C1 segment of cervical spinal cord (tissue), 14 donors: ENCODE measurements at places on chromosomes 2 and 18.

DNA sequence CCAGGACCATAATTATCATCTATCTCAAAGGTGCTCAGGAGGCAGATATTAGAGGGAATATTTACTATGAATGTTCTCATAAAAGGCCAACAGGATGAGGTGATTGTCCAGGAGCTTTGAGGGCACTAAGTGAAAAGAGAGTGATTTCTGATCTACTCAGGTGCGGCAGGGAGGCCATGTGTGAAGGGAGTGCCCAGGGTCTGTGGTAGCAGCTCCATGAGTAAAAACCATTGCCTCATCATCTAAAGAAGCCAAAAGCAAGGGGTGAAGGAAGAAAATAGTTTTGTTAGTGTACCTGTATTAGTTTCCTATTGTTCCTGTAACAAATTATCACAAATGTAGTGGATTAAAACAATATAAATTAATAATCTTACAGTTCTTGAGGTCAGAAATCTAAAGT, 22.5 kb downstream of the RND3 start:
- DNase-seq, result no peak

DNA sequence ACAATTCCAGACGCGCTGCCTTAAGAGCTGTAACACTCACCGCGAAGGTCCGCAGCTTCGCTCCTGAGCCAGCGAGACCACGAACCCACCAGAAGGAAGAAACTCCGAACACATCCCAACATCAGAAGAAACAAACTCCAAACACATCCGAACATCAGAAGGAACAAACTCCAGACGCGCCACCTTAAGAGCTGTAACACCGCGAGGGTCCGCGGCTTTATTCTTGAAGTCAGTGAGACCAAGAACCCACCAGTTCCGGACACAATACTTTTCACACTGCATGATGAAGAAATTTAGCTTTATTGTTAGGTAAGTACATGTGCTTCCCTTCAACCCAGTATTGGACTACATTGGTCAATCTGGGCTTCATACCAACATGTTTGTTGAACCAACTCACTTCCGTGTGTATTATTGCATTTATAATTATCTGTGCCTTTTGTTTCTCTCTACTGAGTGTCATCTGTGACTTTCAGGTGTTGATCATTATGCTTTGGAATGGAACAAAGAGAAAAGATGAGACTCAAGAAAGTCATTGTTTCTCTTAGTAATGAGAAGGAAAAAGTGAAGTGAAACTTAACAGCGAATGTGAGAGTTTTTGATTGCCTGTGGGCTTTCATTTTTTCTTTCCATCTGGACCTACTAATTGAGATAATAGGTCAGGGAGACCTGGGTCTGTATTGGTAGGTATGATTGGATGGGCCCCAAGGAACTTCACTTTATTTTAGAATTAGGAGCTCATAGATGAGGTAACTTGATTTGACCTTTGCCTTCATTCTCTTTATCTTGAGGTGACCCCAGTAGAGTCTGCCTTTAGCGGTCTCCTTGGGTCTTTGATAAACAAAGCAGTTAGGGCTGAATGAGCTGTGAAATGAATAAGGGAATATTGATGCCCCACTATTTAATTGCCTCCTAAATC, 76.1 kb upstream of the CAVIN2 start:
- no peak for DNase-seq

- DNase-seq, result no peak
Measured at GRCh38 chr2:46308081-46308480, 10.9 kb downstream of the EPAS1 start.

DNA sequence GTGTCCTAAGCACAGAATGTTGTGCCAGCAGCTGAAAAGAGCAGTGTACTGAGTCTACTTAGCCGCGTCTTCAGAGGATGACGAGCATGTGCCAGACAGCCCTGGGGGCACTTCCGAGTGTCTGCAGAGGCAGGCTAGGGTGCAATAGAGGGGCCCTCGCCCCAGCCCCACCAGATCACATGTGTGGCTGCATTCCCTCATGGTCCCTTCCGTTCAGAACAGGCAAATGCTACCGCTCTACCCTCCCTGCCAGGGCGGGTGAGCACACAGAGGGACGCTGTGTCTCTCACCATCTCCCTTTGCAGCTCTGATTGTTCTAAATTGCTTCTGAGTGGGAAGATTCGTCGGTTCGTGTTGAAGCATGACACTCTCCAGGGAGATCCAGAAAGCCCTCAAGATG, 212.2 kb upstream of the RAB12 start:
- DNase-seq, result no peak

- DNase-seq, result no peak
Measured at GRCh38 chr18:77448046-77448445, 198.4 kb downstream of the GALR1 start.

DNA sequence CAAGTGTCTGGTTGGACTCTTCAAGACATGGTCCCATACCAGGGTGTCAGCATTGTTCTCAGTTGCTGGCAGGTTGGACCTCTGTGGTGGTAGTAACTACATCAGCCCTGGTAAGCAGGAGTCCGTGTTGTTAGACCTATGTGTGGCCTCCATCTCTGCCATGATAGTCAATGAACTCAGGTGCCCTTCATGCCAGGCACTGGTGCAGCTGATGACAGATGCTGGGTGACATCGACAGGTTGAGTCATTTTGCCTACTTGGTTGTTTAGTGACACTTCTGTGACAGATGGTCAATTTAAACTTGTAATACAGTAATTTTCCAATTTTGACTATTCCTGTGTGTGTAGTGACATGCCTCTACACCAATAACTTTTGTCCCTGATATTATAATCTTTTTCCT, 189.7 kb downstream of the SP3 start:
- no peak for DNase-seq

DNA sequence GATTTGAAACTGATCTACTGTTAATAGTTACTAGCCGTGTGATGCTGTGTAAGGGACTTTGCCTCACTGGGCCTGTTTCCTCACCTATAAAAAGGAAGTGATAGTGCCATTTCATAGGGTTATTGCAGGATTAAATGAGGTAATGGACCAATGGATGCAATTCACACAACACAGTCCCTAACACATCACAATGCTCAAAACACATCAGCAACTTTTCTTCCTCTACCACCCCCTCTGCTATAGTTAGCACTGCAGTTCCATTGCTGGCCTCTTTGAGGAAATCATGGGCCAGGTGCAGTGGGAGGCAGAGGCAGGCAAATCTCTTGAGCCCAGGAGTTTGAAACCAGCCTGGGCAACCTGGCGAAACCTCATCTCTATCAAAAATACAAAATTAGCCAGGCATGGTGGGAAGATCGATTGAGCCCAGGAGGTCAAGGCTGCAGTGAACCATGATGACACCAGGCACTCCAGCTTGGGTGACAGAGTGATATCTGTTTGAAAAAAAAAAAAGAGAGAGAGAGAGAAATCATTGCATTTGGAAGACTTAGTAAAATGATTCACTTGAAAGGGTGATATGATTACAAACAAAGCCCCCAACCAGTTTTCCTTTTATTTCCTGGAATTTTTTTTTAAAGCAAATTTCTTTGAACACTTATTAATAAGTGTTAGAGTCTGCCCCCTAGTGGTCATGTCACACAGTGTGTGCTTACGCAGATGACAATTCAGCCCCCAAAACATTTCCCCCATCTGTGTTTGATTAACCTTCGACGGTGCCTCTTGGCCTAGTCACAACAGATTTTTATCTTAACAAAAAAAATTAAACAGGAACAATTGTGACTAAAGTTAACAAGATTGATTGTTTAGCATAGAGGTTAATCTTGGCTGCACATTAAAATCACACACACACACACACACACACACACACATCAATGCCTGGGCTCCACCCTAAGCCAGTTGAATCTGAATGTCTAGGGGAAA, 88.6 kb upstream of the BCL11A start:
- no peak for DNase-seq
